ENCODE measurements at places on chromosomes 2 and 18.

DNA sequence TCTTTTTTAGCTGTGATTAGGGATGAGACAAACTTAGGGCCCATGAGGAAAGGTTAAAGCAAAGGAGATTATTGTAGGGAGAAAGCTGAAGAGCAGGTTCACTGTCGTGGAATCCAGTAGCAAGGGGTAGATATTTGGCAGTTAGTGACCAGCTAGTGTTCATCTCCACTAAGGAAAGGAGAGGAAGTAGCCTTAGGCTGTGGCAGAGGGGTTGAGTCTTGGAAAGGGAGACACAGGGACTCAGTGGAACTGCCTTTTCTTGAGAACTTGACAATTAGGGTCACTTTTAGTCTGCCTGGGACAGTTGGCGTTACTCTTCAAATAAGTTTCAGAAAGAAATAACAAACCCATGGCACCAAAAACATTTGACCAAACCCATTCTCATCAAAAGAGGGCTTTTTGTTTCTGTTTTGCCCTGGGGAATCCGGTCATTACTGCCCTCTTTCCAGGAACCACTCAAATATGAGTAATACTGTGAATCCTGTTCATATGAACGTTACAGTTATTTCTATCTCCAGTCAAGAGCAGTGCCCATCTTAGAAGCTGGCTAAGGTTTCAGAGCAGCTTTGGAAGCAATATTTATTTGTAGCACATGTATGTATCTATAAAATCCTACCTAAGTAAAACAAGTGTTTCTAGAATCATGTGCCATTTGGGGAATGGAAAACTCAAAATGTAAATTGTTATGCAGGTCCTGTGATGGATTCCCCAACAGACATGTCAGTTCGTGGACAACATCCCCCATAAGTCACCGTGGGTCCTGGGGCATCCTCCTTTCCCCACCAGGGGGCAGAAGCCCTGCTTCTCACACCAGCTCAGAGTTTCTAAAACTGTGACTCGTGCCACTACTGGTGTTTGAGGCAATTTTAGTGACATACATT, 77.3 kb upstream of the PHLPP1 start:
- peak; percentile 37 for DNase-seq

- no peak for DNase-seq
These were observed 19.1 kb downstream of the IL1R2 start for GRCh38 chr2:102010902-102011301.

DNA sequence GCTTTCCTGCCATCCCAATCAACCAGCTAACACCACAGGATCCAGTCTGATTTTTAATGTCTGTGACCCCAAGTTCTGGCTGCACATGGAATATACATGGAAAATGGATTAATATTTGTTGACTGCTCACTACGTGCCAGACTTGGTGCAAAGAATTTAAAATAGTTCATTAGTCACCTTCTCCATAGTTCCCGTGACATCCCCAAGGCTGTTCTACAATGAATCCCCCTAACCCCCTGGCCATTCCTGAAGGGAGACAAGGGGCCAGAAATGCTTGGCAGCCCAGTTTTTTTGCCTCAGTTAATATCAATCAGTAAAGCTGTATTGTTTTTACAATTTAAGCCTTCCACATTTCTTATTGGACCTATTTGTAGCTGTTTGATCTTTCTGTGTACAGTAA, 71.0 kb upstream of the ST3GAL5 start:
- no peak for DNase-seq

GRCh38 chr2:96396095-96396494, 60.5 kb downstream of the NCAPH start:
- no peak for DNase-seq

GRCh38 chr2:205731583-205731981, 49.3 kb downstream of the NRP2 start:
- no peak for DNase-seq
